Heart right ventricle (tissue), 16 donors: ENCODE measurements at places on chromosomes 7 and 10. TPM values are rescaled to one million over a fixed set of nuclear protein-coding genes. Genes with fewer than 3 reads are reported as not detected.

- DNase-seq = no peak
Measured at GRCh38 chr7:114412548-114412947, 2.1 kb upstream of the FOXP2 start.

- no peak for DNase-seq
Measured at GRCh38 chr7:40733114-40733513, 598.3 kb downstream of the SUGCT start.

- DNase-seq = no peak
Measured at GRCh38 chr10:45997994-45998763, 25.9 kb downstream of the TIMM23 start.

Gene PRLHR
- total RNA-seq = not detected

DNA sequence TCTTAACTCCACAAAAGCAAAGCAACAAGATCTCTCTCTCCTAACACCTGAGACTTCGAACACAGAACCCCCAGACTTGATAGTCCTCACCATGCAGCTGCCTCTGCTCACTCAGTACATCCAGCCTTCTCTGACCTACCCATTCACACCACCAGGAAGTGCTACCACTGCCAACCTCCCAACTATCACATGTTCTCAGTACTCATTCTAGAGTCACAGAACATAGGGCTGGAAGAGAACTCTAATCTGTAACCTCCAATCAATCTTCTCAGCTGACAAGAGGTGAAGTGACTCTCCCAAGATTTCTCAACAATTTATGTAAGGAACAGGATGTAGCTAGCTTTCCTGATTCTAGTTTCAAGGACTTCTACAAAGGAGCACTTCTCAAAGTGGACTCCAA, 3.8 kb downstream of the NUDCD3 start:
- DNase-seq = no peak

Gene UBE2D4
- total RNA-seq = 56.1 TPM

Gene SLC26A4
- 0.15 TPM for total RNA-seq
